Stimulated activated CD8-positive, alpha-beta memory T cell treated with anti-CD3 and anti-CD28 coated beads, Interleukin-15, amount 100 ng/mL, for 48 hours (primary cell): ENCODE measurements at places on chromosomes 1 and 21.

DNA sequence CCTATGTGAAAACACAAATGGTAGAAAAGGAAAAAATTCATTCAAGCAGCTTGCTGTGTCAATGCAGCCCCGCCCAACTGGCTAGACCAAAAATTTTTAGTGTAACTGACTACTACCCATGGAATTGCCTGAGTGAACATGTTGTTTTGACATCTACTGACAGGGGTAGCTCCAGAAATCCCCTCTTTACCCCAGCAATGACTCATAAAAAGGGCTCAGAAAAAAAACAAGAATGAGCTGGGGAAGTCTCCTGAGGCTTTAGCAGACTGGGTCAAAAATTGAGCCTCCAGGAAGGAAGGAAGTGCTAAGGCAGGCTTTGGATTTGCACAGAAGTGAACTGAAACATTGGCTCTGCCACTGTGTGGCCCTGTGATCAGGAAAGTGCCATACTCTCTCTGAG, 24.4 kb upstream of the FGGY start:
- no peak for DNase-seq

DNA sequence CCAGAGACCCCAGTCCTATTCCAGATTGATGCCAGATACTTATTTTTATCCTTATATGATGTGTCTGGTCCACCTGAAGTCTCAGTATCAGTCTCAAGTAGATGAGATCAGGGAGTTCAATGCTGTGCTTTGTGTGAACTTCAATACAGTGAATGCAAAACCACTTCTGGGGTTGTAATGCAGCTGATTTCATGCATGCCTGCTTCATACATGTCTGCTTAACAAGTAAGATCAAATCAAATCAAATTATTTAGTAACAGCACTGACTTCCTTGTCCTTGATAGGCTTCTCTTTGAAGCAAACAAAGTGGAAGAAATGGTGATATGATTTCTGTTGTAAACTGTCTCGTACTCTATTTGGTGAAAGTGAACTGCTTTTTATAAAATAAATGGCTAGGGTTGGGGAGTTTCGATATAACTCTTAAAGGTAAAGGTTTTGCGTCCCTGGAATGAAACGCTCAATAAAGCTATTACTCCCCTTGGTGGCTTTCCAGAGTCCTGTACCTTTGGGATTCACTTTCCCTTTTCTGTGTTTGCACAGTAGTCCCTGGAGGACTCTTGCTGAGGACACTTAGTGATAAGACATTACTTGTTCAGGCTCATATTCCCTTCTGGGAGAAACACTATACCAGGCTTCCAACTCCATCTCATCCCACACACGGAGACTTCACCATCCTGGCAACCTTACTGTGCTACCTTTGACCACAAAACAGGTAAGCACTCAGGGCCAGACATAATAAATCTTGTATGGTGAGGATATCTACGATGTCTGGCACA, 59.3 kb downstream of the FH start:
- no peak for DNase-seq

DNA sequence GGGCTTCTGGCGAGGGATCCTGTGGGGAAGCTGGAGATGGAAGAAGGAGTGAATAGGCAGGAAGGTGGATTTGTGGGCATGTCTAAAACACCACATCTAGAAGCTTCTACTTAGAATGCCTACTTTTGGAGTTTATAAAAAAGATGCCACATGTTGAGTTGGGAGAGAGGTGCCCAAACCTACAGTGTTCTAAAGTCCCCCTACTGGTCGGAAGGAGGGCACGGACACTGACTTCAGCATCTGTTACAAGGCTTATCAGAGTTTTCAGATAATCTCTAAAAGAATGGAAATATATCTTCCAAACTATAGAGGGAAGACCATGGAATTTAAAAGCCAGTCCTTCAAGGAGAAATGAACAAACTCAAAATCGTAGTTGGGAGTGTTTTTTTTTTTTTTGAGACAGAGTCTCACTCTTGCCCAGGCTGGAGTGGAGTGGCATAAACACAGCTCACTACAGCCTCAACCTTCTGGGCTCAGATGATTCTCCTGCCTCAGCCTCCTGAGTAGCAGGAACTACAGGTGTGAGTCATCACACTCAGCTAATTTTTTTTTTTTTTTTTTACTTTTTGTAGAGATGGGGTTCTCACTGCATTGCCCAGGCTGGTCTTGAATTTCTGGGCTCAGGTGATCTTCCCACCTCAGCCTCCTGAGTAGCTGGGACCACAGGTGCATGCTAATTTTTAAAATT, 14.8 kb downstream of the IBA57 start:
- no peak for DNase-seq

GRCh38 chr1:89198491-89199072, at the start of gene GBP4:
Gene GBP4 (minus strand): TSS chr1:89198942. CDS start chr1:89198834, 108 bp downstream.
- peak; percentile 14 for DNase-seq

GRCh38 chr1:5742032-5742431, 250.2 kb downstream of the NPHP4 start:
- no peak for DNase-seq

- no peak for DNase-seq
Observed at GRCh38 chr1:186239171-186239570, 135.9 kb downstream of the TPR start.

GRCh38 chr1:36955016-36955415, 79.3 kb downstream of the GRIK3 start:
- DNase-seq, result no peak

DNA sequence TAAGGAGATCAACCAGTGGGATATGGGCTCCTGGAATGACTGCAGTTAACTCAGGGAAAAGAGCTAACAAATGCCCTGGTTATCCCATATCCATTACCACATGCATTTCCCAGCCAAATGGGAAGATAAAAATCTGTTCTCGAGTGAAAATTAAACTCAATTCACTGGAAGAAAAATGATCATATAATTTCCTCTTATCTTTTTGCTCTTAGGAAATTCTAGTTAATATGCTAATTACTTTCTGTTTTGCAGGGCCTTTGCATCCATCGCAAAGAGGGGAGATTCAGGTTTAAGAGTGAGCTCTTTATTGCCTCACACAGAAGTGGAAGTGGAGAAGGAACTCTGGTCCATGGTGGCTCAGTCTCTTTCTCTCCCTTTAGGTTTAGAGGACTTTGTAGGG, 3.9 kb upstream of the IL24 start:
- DNase-seq, result no peak

DNA sequence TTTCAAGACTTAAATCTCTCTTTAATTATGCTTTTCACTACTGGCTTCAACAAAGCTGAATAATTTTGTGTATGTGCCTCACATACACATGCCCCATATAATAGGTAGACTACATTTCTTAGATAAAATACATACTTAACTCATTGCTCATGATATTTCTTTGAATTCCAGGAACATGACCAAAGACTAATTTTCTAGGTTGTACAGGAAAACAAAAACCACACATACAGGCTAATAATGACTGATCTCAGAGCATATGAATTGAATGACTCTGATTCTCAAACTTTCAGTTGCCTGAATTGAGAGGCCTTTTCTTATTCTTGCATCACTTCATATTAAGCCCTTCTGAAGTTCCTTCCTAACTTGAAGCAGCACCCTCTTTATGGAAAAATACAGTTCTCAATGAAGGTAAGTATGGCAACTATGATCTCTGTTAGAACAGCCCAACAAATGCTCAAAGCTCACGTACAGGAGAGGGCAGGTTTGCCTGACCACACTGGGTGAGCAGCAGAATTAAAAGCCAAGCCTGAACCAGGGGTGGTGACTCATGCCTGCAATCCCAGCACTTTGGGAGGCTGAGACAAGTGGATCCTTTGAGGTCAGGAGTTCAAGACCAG, 22.6 kb upstream of the UAP1 start:
- DNase-seq, result no peak

- no peak for DNase-seq
Observed at GRCh38 chr1:14390816-14391215, 207.7 kb upstream of the KAZN start.

- no peak for DNase-seq
Observed at GRCh38 chr1:80896781-80897356, 903.9 kb upstream of the ADGRL2 start.

- DNase-seq, result no peak
Observed at GRCh38 chr1:158102881-158103674, 77.6 kb upstream of the CD1D start.

- DNase-seq, result no peak
Observed at GRCh38 chr1:190320952-190321351, 156.7 kb downstream of the BRINP3 start.

DNA sequence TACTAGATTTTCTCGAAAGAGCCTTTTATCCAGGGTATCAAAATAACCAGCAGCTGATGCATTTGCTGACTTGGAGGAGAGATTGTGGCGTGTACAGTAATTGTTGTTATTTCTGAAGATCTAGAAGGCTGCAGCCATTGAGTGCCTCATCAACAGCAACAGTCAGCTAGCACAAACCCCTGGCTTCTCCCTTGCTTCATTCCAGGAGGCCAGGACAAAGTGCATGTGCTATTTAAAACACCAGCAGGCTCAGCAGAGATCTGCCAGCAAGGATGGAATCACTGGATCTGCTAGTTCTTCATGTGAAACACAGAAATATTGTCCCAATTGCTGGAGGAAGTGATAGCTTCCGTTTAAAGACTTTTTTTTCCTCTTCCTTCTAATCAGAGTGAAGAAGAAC, 2.8 kb upstream of the NGF start:
- no peak for DNase-seq

GRCh38 chr1:176391621-176392020, 71.4 kb upstream of the PAPPA2 start:
- DNase-seq, result no peak

- peak; percentile 43 for DNase-seq
Observed at GRCh38 chr1:117758444-117759316, 152.8 kb downstream of the TENT5C start.

DNA sequence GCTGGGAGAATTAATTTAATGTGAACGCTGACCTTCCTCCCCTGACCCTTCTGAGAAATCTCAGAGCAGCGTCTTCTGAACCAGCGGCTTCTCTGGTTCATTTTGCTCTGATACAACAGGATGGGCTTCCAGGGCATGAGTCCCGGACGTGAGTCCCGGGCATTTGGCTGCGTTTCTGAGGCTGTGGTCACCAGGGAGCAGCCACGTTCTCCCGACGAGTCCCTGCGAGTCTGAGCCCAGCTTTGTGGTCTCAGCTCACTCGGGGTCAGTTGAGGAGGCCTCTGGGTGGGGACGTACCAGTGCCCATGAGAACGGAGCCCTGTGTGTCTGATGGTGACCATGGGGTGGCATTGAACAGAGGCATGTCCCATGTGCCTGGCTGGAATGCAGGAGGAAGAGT, 17.7 kb upstream of the OBSCN start:
- DNase-seq, result no peak

DNA sequence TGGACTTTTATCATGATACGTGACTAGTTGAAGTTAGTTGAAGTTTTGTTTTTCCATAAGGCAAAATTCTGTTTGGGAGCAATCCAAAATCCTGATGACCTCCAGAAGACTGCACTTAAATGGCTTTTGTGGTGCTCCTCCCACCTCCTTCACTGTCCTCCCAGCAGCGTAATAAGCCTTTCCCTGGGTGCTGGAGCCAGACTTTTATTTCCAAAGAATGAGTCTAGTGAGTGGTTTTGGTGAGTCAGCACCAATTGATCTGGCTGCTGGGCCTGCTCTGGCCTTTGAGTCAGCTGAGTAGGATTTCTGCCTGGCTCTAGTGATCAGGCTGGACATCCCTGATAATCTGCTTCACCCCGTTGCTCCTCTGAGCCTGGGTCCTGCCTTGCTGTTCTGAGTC, 21.7 kb upstream of the KCND3 start:
- DNase-seq, result no peak

DNA sequence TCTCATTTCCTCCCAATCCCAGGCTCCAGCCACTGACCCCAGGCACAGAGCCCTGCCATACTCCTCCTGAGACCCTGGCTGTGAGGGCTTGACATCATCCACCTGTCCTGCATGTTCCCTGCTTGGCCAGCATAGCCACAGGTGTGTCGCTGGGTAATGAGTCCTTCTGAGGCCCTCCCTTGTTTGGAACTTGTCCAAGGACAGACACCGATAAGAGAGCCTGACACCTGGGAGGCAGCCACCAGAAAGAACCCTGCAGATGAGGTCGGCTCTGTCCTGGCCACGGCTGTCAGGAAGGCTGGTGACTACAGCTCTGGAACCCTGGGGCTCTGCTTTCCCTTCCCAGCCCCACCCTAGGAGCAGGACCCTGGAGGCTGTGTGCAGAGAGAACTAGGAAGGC, 34.6 kb downstream of the TMEM63A start:
- no peak for DNase-seq

DNA sequence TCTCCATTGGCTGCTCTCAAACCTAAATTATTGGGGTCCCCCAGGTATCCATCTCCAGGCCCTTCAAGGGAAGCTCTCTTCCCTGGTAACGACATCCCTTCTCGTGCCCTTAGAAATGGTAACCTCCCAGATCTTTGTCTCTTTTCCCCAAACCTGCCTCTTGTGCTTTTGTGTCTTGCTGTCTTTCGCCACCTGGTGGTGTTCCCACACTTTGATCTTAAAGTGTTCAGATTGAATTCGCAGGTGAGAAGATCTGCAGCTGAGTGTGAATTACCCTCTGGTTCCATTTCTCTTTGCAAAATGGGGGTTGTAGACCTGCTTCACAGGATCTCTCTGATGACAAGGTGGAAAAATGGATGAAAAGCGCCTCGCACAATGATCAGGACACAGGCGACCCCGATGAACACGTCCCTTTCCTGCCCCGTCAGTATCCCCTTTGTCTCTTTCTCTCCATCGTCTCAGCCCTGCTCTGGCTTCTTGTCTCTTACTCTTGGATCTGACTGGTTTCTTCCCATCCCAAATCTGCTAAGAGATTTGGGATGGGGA, 53.1 kb downstream of the DOP1B start:
- no peak for DNase-seq

- no peak for DNase-seq
Observed at GRCh38 chr1:197468543-197469175, 200.6 kb downstream of the CRB1 start.

DNA sequence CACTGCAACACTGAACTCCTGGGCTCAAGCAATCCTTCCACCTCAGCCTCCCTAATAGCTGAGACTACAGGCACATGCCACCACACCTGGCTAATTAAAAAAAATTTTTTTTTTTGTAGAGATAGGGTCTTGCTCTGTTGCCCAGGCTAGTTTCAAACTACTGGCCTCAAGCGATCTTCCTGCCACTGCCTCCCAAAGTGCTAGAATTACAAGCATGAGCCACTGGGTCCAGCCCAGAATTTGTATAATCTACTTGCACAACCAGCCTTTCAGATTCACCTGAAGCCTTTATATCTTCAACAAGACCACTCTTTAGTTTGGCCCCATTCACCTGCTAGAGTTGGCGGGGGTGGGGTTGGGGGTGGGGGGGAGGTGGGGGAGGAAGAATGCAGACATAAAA, 181.7 kb upstream of the LMO4 start:
- DNase-seq, result no peak

DNA sequence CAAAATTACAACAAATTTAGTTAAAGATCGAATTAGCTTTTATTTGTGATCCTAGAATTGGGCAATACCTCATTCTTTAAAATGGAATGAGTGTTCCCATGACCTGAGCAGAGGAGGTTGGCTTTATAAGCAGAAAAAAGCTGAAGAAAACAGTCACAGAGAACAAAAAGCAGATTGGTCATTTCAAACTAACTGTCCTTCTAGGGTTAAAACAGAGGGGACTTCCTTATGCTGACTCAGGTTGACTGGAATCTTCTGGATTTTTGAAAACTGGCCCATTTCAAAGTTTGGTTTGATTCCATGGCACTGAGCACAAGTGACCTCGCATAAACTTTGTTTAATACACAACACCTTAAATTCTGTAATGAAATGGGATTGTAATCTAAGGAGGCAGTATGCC, 17.6 kb downstream of the NFASC start:
- DNase-seq, result no peak
